ENCODE measurements at places on chromosomes 4 and X. TPM values are rescaled to one million over a fixed set of nuclear protein-coding genes. Genes with fewer than 3 reads are reported as not detected.

Gene GPR78
- total RNA-seq, result not detected

Gene HHIP
- 0.31 TPM for total RNA-seq

Gene RIPPLY1
- not detected for total RNA-seq

Gene PDHA1
- 96.0 TPM for total RNA-seq

Gene ALB
- 757 TPM for total RNA-seq

Gene FAM114A1
- total RNA-seq, result 18.0 TPM

DNA sequence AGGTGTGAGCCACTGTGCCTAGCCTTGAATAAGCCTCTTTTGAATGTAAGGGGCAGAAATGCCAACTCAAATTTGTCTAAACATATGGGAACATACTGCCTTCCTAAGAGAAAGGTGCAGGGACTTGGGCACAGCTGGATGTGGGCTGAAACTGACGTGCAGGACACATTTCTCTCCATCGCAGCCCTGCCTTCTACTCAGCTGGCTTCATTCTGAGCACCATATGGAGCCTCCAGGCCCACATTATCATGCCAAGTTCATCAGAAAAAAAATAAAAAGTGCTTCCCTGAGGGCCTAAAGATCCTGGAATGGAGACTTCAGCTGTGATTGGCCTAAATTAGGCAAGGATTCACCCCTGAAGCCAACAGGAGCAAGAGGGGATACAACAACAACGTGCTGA lies 386.2 kb downstream of the RAB28 start:
- no peak for DNase-seq
- no peaks in the 10 kb centered on the region for H3K36me3 ChIP-seq
- no peak overlapping the region for H3K27ac ChIP-seq
- H3K4me3 ChIP-seq, result no peak overlapping the region
- no peaks in the 10 kb centered on the region for H3K4me1 ChIP-seq

DNA sequence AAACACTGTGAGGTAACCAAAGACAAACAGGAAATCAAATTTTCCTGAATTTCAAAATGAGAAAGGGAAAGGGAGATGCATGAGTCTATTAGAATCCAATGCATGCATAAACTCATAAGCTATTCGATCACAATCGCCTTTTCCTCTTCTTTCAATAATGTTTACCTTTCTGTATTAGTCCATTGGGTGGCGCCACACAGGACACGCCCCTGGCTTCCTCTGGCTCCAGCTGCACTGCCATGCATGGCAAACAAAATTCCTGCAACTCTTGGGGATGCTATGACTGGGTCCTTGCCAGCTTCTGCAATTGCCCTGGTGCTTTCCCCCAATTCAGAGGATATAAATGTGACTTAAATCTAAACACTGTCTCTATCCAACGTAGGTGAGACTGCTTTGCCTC lies 424.5 kb upstream of the PCDH7 start:
- no peak overlapping the region for H3K4me3 ChIP-seq
- H3K4me1 ChIP-seq, result no peaks in the 10 kb centered on the region
- no peak overlapping the region for H3K27ac ChIP-seq
- DNase-seq, result no peak

DNA sequence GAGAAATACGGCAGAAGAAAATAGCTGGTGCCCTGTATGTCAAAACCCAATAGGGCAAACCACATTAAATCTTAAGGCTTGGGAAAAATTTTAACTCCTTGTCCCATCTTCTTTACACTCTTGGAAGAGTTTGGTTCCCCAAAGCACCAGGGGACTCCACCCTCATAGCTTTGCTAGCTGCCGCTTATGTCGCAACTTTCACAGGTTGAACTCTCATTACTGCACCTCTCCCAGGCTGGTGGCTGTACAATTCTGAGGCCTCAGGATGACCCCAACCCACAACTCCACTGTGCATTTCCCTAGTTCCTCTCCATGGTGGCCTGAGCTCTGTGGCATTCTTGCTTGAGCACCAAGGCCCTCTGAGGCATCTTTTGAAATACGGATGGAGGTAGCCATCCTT lies 1478.8 kb downstream of the FAM133A start:
- H3K27me3 ChIP-seq, result no peaks in the 10 kb centered on the region
- H3K4me3 ChIP-seq, result no peak overlapping the region
- no peaks in the 10 kb centered on the region for H3K36me3 ChIP-seq
- DNase-seq, result no peak
- H3K4me1 ChIP-seq, result no peaks in the 10 kb centered on the region
- H3K27ac ChIP-seq, result no peak overlapping the region

DNA sequence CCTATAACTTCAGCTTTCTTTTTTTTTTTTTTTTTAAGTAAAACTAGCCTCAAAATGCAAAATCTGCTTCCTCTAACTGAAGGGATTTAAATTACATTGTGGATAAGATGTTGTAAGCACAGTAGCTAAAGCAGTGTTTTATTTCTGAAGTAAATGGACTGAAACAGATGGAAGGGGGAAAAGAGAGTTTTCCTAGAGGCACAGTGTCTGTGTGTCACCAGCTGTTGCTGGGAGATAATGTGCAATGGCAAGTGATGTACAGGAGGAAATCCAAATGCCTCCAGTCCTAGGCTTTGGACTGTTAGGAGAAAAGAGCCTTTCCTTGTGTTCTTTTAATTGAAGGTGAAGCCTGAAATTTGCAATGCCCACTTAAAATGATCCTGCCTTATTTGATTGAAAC lies 672.1 kb downstream of the GRXCR1 start:
- no peaks in the 10 kb centered on the region for H3K36me3 ChIP-seq
- no peak overlapping the region for H3K27ac ChIP-seq
- H3K27me3 ChIP-seq, result no peaks in the 10 kb centered on the region
- no peaks in the 10 kb centered on the region for H3K4me1 ChIP-seq
- H3K4me3 ChIP-seq, result no peak overlapping the region

DNA sequence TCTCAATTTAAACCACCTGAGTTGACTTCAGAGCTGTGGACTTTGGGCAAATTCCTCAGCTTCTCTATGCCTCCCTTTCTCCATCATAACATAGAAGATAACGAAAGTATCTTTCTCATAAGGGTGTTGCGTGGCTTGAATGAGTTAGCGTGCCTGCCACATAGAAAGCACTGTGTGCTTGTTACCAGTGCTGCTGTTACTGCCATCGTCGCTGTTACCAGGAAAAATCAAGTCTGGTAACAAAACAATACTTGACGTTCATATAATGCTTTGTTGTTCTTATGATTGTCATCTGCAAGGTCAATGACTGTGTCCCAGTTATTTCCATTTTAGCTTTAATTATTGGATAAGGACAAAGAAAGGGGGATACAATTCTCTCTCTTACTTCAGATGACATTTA lies 64.4 kb downstream of the DDX60L start:
- no peaks in the 10 kb centered on the region for H3K27me3 ChIP-seq
- H3K36me3 ChIP-seq, result no peaks in the 10 kb centered on the region
- H3K4me1 ChIP-seq, result no peaks in the 10 kb centered on the region

DNA sequence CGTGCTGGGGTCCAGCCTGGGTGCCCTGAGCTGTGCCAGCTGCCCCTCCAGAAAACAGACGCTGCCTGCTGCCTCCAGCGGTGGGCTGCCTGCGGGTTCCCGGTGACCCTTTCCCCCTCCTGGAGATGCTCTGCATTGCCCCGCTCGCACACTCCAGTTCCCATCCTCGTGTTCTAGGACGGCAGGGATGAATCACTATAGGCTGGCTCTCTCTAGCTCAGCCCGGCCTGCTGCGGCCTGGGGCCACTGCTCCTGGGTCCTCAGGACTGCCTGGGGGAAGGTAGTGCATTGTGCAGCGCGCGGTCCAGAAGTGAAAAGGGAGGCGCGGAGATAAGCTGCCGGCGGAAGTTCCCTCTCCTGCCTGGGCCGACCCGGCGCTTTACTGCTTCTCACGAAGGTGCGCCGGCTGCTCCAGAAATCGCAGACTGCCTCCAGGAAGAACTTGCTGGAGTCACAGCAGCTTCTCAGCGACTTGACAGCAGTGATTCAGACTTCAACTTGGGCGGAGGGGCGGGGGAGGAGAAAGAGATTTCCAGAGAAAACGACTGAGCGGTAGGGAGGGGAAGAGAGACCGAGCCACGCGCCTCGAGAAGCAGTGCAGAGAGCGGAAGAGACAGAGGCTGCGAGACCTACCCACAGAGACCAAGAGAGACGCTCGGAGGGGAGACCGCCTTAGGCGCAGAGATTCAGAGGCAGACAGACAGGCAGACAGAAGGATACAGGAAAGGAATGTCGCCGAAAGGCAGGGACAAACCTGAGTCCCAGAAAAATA lies 6.7 kb upstream of the MSX1 start:
- H3K27ac ChIP-seq, result no peak overlapping the region
- no peaks in the 10 kb centered on the region for H3K36me3 ChIP-seq
- peaks cover 7% of the 10 kb centered on the region for H3K4me1 ChIP-seq
- no peaks in the 10 kb centered on the region for H3K27me3 ChIP-seq
- peak overlapping the region; percentile 18 for H3K4me3 ChIP-seq

DNA sequence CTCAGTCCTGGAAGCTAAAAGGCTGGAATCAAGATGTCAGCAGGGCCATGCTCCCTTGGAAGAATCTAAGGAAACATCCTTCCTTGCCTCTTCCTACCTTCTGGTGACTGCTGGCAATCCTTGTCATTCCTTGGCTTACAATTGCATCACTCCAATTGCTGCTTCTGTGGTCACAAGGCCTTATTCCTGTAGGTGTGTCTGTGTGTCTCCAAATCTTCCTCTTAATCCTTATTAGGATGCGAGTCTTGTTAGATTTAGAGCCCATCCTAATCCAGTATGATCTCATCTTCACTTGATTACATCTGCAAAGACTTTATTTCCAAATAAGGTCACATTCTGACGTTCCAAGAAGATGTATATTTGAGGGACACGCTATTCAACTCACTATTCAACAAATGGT lies 52.2 kb downstream of the SMIM20 start:
- H3K36me3 ChIP-seq, result no peaks in the 10 kb centered on the region
- H3K27me3 ChIP-seq, result no peaks in the 10 kb centered on the region
- no peak overlapping the region for H3K27ac ChIP-seq
- DNase-seq, result no peak

GRCh38 chrX:261919-262352 lies 19.2 kb upstream of the PLCXD1 start:
- H3K4me3 ChIP-seq, result no peak overlapping the region
- peaks cover 13% of the 10 kb centered on the region for H3K4me1 ChIP-seq
- H3K36me3 ChIP-seq, result no peaks in the 10 kb centered on the region
- H3K27ac ChIP-seq, result peak overlapping the region; percentile 46
- no peak for DNase-seq
- no peaks in the 10 kb centered on the region for H3K27me3 ChIP-seq

GRCh38 chr4:121594796-121595526 lies 101.8 kb downstream of the ANXA5 start:
- H3K36me3 ChIP-seq, result no peaks in the 10 kb centered on the region
- H3K4me1 ChIP-seq, result no peaks in the 10 kb centered on the region
- no peak overlapping the region for H3K4me3 ChIP-seq
- no peak for DNase-seq
- H3K27ac ChIP-seq, result no peak overlapping the region
- no peaks in the 10 kb centered on the region for H3K27me3 ChIP-seq

DNA sequence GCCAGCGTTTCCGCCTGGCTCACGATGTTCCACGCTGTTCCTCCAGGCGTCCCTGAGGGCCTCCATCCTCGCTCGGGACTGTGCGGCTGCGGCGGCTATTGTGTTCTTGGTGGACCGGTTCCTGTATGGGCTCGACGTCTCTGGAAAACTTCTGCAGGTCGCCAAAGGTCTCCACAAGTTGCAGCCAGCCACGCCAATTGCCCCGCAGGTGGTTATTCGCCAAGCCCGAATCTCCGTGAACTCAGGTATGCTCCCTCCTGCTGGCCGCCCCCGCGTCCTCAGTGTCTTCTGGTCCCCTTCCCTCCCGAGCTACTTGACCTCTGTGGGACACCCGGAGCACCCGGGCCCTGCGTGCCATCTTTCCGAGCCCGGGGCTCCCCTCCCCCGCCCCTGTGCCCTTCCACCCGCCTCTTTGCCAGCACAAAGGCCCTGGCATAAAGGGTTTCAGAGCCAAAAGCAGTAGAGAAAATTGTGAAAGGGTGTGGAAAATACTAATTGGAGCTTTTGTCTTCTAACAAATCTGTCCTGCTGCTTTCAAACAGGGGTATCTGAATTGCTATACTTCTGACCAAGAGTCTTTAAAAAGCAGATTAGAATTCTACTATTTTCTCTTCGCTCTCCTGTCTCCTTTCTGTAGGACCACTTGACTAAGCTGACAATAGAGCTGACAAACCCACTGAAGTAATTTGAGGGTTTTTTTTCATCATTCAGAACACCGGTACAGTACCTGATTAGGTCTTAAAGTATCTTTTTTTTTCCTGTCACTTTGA lies 104.0 kb downstream of the NEUROG2 start:
- H3K4me1 ChIP-seq, result no peaks in the 10 kb centered on the region
- H3K4me3 ChIP-seq, result no peak overlapping the region
- no peaks in the 10 kb centered on the region for H3K27me3 ChIP-seq

GRCh38 chr4:187069398-187069797 lies 345.7 kb upstream of the FAT1 start:
- no peak for DNase-seq
- no peak overlapping the region for H3K27ac ChIP-seq
- no peaks in the 10 kb centered on the region for H3K4me1 ChIP-seq
- no peaks in the 10 kb centered on the region for H3K27me3 ChIP-seq
- no peak overlapping the region for H3K4me3 ChIP-seq

GRCh38 chrX:134461437-134461836 lies 1.5 kb downstream of the HPRT1 start:
- DNase-seq, result no peak
- no peaks in the 10 kb centered on the region for H3K36me3 ChIP-seq
- no peak overlapping the region for H3K4me3 ChIP-seq
- no peaks in the 10 kb centered on the region for H3K27me3 ChIP-seq
- peaks cover 5% of the 10 kb centered on the region for H3K4me1 ChIP-seq

GRCh38 chr4:137700072-137700471 lies 167.8 kb upstream of the PCDH18 start:
- no peaks in the 10 kb centered on the region for H3K36me3 ChIP-seq
- no peaks in the 10 kb centered on the region for H3K4me1 ChIP-seq
- H3K27ac ChIP-seq, result no peak overlapping the region
- DNase-seq, result no peak

DNA sequence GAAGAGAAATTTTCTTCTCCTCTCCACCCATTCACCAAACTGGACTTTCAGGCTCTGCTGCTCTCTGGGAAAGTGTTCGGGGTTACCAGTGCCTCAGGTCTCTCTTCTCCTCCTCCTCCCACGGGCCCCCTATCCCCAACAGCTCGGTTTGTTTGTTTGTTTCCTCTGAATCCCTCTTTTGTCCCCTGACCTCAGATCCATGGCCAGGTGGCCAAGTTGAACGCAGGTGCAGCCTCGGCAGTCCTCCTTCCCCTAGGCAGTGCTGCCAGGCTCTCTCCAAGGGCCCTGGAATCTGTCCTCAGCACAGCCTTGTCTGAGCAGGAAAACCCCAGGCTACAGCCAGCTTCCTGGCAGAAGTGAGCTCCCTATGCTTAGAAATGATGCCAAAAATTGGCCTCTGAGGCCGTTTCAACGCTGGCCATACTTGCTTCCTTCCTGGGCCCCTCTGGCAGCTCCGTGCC lies 60.0 kb downstream of the FHDC1 start:
- DNase-seq, result no peak
- H3K36me3 ChIP-seq, result no peaks in the 10 kb centered on the region
- H3K4me1 ChIP-seq, result no peaks in the 10 kb centered on the region
- H3K27me3 ChIP-seq, result no peaks in the 10 kb centered on the region

DNA sequence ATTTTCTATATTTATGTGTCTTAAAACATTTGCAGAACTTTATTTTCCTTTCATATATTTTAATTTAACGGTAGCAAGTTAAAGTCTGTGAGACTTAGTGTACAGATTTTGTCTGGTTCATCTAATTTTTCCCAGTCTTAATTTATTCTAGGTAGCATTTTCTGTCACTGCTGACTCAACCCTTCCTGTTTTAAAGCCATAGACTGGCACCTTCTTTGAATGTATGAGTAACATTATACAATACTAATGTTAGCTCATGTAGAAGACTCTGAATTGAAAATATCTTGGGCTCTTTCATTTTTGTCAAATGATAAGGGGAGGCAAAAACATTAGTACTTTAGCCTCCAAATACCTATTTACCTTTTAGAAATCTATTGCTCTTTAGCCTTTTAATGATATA lies 43.6 kb downstream of the BLTP1 start:
- peaks cover 6% of the 10 kb centered on the region for H3K36me3 ChIP-seq
- H3K4me1 ChIP-seq, result no peaks in the 10 kb centered on the region
- no peak overlapping the region for H3K4me3 ChIP-seq
- H3K27ac ChIP-seq, result no peak overlapping the region
- no peaks in the 10 kb centered on the region for H3K27me3 ChIP-seq
- no peak for DNase-seq
